Activated naive CD4-positive, alpha-beta T cell treated with Interleukin-2 at 50 U/mL for 16 hours (primary cell): ENCODE measurements at places on chromosomes 7 and 10.

DNA sequence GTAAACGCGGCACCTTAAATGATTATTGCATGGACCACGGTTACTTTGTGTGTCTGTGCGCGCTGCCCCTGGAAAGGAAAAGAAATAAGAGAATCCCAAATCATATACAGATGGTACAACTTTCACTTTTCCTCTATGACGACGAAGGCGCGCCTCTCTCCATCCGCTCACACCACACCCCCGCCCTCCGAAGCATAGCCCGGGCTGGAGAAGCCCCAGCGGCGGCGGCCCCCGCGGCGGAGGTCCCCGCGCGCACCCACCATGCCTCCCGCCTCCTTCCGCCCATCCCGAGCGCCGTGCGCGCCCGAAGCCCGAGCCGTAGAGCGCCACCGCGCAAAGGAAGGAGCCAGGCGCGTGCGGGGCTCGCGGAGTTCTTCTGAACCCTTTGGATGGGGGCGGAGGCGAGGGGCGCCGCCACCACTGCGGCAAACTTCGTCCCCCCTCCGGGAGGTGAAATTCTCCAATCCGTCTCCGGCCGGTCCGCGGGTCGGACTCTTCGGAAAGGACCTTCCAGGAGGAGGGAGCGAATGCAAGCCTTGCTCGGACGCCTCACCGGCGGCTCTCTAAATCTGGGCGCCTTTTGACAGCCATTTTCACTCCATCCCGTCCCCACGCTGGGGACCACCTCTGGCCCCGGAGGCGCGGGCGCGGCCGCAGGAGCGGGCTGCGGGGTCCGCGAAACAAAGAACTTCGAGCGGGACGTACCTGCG is 588 bp downstream of the GLI3 start:
- no peak for DNase-seq

DNA sequence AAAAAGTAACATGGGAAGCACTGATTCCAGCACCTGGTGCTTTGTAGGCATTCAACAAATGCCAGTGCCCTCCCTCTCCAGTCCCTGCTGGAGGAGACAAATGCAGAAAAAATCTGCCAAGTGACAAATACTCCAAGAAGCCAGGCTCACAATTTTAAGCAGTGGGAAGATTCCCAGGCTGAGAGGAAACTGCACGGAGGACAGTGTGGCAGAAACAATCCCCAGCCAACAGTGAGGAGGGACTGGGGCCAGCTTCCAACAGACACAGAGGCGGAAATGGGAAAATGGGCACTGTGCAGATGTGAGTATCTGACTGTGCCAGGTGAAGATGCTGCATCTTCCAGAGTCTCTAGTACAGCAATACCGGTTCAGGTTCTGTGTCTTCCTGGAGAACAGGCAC is 106.3 kb downstream of the SLIT1 start:
- no peak for DNase-seq

DNA sequence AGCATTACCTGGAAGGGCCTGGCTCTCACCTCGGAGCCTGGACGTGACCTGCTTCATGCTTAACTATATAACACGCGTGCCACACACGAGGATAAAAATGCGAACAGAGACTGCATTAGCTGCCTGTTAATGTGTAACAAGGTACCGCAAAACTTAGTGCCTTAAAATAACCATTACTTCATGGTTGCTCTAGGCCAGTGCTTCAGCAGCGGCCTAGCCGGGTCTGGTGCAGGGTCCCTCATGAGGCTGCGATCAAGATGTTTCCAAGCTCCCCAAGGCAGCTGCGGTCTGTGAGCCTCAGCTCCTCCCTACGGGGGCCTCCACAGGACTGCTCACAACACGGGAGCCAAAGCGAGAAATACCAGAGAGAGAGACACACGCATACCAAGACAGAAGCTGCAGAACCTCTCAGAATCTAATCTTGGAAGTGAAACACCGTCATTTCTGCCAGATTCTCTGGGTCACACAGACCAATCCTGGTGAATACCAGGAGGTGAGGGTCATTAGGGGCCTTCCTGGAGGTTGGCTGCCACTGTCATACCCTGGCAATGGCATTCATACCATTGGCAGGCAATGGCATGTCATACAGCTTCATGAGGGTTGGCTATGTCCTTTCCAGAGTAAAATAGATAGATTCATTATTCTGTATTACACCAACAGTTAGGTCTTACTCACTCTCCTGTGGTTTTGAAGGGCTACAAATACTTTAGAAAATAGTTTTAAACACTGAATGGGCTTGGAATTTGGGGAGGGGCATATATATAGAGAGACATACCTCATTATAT is 94.5 kb downstream of the HIPK2 start:
- peak; percentile 14 for DNase-seq

DNA sequence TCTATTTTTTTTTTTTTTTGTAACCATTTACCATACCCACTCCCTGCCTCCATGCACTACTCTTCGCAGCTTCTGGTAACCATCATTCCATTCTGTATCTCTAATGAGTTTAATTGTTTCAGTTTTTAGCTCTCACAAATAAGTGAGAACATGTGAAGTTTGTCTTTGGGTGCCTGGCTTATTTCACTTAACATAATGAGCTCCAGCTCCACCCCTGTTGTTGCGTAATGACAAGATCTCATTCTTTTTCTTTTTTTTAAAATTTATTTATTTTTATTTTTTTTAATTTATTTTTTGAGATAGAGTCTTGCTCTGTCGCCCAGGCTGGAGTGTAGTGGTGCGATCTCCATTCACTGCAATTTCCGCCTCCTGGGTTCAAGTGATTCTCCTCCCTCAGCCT is 142.3 kb upstream of the PCLO start:
- no peak for DNase-seq

DNA sequence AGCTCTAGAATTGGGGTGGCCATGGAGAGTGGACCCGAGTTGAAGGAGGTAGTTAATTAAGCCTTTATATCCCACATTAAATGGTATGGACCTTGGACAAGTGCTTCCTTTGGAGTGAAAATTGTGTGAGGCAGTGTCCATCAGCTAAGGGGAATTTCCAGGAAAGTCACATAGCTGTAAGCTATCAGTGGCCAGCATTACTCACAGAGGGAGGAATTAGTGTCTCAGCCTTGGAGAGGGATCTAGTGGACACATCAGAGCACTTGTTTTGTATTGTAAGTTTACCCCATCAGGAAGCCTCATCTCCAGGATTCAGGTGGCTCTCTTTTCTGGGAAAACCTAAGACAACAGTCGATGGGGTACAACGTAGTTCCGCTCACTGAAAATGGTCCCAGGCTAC is 416.7 kb downstream of the TFEC start:
- DNase-seq, result no peak

DNA sequence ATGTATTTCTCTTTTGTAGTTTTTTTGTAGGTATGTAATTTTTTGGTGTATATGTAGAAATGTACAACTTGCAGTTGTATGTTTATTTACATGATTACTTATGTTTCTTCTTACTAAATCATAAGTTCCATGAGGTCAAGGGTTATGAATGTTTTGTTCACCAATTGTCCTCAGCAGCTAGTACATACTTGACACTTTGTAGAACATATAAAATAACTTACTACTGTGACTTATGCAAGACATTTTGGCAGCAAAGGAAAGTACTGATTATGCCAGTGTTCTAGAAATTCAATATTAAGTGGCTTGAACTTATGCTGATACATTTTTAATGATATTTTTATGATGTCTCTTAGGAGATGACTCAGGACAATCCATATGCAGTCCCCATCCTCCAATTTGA is 209.6 kb downstream of the DKK1 start:
- DNase-seq, result no peak

- DNase-seq, result no peak
These were observed 95.8 kb downstream of the RAMP3 start for GRCh38 chr7:45253368-45253767.

GRCh38 chr7:99030951-99031350 is 113.0 kb downstream of the SMURF1 start:
- DNase-seq, result no peak

- no peak for DNase-seq
These were observed 259.8 kb upstream of the TCERG1L start for GRCh38 chr10:131571346-131571745.

GRCh38 chr10:128567551-128567950 is 441.3 kb upstream of the MKI67 start:
- no peak for DNase-seq

- DNase-seq, result no peak
These were observed 4.8 kb downstream of the SFTPA1 start for GRCh38 chr10:79615577-79615976.

- DNase-seq, result no peak
These were observed 108.6 kb downstream of the NRCAM start for GRCh38 chr7:108347616-108348015.

GRCh38 chr10:110209454-110209925 is 2.1 kb downstream of the MXI1 start:
- DNase-seq, result peak; percentile 72

DNA sequence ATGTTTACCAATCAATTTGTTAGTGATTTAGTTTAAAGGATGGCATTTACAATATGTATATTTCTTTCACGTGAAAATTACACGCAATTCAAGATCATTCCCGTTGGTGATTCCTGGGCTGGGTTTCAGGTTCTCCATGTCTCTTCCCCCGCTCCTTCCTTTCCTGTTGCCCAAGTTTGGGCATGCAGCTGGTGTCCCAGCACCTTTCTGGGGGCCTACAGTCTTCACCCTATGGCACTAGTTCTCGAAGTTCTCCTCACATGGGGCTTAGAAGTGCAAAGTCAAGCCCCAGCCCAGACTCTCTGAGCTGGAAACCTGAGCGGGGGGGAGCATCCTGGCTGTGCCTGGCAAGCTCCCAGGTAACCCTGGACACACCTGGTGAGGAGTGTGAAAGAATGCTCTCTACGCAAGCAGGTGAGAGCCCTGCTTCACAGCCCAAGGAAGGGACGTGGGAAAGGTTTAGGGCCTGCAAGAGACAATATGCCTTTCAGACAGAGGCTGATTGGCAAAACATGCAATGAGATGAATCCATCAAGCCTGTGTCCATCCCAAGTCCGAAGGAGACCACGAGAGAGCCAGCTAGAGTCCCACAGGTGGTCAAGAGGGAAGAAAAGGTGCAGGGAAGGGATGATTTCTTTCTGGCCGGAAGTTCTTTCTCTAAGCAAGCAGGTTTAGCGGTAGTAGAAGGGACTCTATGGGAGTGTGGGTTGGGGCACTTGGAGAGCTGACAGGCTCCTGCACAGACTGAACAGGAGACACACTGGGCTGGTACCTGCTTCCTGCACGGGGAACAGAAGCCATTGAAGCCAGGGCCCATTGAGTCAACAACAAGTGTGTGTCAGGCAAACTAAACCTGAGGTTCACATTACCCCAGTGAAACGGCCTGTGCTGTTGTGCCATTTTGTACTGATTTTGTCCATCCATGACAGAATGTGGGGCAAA is 131.1 kb downstream of the ADARB2 start:
- no peak for DNase-seq

GRCh38 chr7:139095194-139095659 is 14.3 kb downstream of the ZC3HAV1 start:
- DNase-seq, result peak; percentile 69

GRCh38 chr10:118708571-118708970 is 46.2 kb downstream of the CACUL1 start:
- DNase-seq, result no peak

DNA sequence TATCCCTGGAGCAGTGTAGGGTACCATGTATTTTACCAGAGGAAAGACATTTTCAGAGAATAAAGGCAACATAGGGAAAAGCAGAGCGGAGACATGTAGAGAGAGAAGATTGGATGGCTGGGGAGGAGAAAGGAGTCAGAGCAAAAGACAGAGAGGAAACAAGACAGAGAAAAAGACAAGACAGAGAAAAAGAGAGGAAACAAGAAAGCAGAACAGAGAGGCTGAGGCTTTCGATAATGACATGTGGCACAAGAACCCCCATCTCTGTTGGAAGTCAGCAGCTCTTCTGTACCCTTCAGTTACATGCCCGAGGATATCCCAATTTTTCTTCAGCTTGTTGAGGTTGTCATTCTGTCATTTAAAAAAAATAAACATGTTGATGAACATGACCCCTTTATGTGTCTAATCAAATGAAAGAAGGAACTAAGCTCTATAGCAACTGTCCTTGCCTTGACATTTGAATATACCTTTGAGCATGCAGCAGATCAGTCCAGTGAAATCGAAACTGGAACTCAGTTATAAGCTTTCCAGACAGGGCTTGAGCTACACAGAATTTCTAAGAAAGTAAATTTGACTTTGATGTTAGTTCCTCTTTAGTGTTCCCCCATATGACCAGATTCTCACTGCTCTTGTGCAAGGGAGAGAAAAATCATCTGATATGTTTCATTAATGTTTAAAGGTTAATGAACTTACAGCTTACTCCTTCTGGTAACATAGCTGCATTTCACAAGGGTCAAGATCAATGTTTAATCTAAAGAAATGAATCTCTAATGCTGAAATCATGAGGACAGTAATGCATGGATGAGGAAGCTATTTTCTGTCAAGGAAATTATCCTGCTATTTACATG is 75.1 kb upstream of the SP4 start:
- no peak for DNase-seq

DNA sequence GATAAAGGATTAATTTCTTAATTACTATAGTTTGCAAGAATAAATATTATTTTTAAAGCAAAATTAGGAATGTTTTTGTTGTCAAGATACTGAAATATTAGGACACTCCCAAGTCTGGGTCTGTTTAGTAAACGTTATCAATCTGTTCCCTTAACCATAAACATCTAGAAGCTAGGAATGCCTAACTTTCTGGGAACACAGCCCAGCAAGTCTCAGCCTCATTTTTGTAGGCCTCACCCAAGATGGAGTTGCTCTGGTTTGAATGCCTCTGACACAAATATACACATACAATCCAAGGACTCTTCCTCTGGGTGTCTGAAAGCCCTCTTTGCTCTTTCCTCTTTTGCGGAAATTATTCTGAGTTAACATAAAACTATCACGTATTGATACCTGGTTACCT is 487.4 kb upstream of the CELF2 start:
- no peak for DNase-seq

DNA sequence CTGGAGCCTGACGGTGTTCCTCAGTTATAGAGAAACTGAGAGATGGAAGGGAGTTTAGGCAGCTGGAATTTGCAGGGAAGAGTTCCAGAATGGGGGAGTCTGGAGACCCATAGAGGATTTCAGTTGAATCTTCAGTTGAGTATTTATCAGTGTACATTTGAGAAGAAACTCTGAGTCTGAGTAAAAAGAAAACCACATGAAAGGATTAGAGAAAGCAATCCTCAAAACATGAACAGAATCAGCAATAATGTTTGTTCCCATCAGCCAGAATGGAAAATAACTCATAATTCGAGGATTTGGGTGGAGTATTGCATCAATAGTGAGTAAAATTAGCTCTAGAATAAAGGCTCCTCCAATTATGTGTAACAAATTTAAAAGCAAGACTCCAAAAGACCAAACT is 130.0 kb upstream of the AHR start:
- no peak for DNase-seq

DNA sequence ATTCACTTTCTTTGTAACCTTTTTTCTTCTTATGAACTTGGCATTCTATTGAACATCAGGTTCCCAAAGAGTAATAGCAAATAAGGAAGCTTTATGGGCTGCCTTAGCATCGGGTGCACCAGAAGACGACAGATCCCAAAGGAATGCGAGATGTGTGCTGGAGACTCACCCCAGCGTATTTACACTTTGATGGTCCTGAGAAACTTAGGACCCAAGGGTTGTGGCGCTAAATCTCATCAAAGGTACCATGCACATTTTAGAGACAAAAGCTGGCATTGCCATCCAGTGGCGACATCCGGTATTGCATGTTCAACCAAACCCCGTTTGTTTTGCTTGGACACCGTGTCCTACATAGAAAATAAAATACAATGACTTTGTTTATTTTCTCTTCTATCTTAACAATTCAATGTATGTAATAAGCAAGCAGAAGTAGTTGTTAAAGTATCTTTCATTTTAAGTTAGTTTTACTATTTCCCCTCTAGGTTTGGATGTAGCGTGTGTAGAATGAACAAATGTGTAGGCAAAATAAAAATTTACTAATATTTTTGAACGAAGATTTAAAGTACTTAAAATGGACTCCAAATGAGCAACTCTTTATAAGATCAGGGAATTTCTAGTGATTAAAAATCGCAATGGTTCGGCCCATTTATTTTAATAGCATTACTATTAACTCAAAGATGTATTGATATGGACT is 1154.8 kb downstream of the GATA3 start:
- peak; percentile 77 for DNase-seq
